ENCODE measurements at places on chromosomes 2 and 18. TPM values are rescaled to one million over a fixed set of nuclear protein-coding genes. Genes with fewer than 3 reads are reported as not detected.

NYAP2 gene
- not detected for total RNA-seq

RUFY4 gene
- total RNA-seq: not detected

TCF23 gene
- total RNA-seq: not detected

HNMT gene
- 15.7 TPM for total RNA-seq

FEV gene
- total RNA-seq: not detected

TRIM54 gene
- total RNA-seq: not detected

MC4R gene
- total RNA-seq: not detected

C2orf92 gene
- total RNA-seq: 3.5 TPM

CDH2 gene
- total RNA-seq: 42.4 TPM

DOCK10 gene
- total RNA-seq: 38.7 TPM
